ENCODE measurements at places on chromosomes 1 and 21.

GRCh38 chr1:49356594-49356993 lies 579.9 kb upstream of the BEND5 start:
- peak; percentile 52 for DNase-seq

- no peak for DNase-seq
These were observed 125.2 kb upstream of the GALNT2 start for GRCh38 chr1:229941831-229942230.

GRCh38 chr1:8107897-8108296 lies 81.8 kb upstream of the ERRFI1 start:
- DNase-seq = no peak

- peak; percentile 89 for DNase-seq
These were observed 66.7 kb upstream of the ANGPTL3 start for GRCh38 chr1:62530516-62531154.

- DNase-seq = no peak
These were observed 21.2 kb downstream of the HFM1 start for GRCh38 chr1:91383456-91383855.

- DNase-seq = no peak
These were observed 25.0 kb upstream of the SLAMF1 start for GRCh38 chr1:160671603-160672517.

DNA sequence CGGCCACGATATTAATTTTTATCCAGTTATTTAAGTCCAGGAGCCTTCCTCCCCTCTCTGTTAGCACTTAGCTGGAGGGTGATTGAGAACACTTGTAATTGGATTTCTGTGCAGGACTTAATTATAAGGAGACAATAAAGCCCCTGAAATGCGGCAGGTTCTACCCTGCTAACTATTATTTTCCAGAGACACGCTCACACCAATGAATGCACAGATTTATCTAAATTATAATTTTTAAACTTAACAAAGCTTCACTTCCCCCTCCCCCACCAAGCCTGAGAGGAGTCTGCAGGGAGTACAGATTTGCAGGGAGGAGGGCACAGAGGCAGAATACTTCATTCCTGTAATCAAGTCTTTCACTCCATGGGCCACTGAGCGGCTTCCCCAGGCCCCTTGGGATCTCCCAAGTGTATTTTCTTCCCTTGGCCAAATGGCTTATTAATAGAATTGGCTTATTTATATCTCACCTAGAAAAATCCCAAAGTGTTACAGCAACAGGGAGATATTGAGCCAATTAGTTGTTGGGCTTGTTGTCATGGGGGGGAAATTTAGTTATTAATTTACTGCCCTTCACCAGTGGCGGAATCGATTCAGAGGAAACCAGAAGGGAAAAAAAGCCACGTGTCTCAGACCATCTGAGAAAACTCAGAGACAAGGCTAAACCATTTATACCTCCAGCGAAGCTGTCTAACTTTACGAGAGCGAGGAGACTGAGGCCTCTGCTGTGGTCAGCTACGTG lies 99.0 kb upstream of the CD34 start:
- no peak for DNase-seq

- no peak for DNase-seq
These were observed 166.0 kb downstream of the COL11A1 start for GRCh38 chr1:102942324-102942723.

GRCh38 chr1:87478231-87478630 lies 149.6 kb downstream of the LMO4 start:
- DNase-seq = peak; percentile 87

DNA sequence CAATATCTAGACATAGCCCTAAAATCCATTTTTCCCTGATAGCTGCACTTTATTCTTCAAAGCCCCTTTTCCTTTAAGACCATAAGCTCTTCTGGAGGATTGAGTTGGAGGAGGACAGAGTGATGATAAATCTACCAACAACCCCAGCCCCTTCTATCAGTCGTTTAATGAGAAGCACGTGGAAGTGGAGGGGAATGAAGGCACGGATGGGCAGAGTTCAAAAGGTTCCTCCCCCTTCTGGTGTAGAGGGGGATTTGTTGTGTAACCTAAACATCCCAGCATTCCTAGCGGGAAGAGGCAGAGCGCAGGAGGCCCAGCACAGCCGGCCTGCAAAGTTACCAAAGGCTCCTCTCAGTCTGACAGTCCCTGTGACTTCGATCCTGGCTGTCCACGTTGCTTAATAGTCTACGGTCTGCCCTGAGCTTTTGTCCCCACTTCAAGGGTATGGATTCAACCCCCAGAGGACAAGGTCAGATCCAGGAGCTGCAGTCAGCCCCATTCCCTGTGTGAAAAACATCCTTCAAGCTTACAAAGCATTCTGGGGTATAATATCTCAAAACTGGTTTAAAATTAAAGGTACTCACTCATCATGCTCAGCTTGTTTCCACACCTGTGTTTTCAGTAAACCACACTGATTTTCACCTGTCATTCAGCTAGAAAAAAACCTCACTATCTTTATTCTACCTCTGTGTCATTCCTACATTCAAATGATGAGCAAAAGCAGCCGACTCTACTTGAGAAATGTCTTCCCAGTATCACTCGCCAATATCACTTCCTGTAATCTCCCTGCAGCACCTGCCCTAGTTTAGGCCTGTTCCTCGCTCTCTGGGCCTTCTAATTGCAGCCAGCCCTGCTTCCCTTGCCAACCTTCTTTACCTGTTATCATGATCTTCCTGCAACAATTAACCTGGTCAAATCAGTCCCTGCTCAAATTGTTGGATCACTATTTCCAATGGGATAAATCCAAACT lies 117.9 kb downstream of the PLPP3 start:
- DNase-seq = peak; percentile 64

- DNase-seq = no peak
These were observed 54.6 kb upstream of the MORC3 start for GRCh38 chr21:36265431-36265830.

DNA sequence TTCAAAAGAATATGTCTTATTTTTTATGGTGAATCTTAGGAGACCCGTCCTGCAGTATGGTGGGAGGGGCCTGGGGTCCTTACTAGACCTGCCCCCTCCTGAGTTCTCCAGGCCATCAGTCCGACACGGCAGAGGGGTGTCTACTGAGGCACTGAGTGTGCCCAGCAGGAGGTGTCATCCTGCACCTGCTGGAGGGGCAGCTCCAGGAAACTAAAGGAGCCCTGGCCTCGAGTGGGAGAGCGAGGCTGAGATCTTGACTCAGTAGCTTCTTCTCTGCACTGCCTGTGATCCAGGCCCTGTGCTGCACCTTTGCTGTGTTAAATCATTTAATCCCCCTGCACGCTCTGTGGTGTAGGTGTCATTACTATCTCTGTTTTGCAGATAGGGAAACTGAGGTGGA lies 587.7 kb downstream of the PTPRU start:
- DNase-seq = no peak

- DNase-seq = no peak
These were observed 95.3 kb upstream of the SLC25A33 start for GRCh38 chr1:9443913-9444445.

DNA sequence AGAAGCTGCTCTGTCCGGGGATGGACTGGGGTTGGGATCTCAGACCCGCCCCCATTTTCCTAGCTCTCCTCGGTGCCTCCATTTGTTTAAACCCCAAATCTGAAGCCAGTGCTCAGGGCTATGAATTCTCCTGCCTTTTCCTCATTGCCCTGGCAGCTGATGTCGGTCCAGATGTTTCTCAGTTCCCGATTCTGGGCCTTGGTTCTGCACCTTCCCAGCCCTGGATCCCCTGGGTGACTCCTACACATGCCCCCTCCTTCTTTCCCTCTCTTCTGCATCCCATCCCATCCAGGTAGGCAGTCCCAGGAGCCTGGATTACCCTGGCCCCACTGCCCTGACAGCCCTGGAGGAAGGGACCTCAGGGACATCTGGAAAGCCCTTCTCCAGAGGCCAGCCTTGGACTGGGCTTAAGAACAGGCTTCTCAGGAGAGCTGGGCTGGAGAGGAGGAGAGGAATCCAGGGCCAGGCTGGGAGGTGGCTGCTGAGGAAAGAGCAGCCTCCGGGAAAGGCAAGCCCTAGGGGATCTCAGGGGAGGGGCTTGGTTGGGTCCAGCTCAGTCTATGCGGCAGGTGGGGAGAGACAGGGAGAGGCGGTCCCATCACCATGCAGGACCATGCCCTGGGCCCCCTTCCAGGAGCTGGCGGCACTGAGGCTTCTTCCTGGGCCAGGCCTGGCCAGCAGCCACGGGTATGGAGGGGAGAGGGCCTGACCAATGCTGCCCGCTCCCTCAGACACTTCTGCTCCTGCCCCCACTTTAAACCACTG lies 6.8 kb upstream of the EPS8L3 start:
- no peak for DNase-seq

DNA sequence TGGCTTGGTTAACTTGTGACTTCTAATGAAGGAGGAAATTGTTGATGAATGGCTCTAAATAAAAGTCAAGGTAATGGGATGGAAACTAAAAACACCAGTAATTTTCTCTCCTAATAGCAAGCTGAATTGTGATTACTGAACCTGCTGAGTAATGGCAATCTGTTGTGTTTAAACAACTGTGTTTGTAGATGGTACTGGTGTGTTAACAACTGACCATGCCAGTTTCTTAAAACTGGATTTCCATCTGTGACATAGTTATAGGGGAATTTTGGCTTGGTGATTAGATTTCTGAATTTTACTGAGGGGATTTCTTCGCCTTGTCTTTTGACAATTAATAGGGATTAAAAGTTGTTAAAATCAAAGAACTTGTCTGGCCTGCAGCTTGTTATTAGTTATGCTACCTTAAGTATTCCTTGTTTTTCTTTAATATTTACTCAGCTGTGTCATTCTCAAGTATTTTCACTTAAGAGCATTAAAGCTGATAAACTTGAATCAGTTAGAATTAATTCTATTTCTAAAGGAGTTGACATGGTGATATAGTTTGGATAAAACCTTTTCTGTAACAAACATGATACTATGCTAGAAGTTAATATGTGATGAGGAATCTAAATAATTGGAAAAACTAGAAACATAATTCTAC lies 7.9 kb upstream of the ERO1B start:
- DNase-seq = no peak

DNA sequence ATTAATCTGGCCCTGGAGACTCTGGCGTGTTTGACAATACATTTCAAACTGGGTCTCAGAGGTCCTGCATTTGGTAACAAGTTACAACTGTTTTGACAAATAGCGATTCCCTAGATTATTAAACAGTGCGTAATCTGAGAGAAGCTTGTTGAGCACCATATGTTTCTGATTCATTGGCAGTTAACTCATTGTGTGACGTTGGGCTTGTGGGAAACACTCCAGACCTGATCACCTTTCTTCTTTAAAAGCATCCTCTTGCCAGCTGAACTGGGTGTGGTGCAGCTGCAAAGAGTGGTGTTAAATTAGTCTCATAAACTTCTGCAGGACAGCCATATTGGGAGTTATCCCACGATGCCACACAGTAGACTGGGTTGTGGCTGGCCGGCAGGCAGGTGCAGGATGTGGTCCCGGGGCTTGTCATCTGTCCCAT lies 82.7 kb downstream of the CDC7 start:
- no peak for DNase-seq

DNA sequence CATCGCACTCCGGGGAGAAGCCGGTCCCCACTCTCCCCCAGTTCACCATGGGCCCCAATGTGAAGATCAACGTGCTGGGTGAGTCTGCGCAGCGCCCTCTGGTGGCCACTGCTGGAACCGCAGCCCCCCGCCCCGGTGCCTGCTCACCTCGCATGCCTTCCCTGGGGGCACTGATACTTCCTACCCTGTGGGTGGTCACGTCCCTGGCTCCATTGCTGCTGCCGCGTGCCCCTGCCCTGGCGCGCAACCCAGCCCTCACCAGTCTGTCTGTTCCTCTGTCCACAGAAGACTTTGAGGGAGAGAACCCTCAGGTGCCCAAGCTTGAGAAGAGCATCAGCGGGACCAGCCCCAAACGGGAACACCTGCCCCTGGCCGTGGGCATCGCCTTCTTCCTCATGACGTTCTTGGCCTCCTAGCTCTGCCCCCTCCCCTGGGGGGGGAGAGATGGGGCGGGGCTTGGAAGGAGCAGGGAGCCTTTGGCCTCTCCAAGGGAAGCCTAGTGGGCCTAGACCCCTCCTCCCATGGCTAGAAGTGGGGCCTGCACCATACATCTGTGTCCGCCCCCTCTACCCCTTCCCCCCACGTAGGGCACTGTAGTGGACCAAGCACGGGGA lies 7.6 kb downstream of the EFNA3 start:
- peak; percentile 95 for DNase-seq

DNA sequence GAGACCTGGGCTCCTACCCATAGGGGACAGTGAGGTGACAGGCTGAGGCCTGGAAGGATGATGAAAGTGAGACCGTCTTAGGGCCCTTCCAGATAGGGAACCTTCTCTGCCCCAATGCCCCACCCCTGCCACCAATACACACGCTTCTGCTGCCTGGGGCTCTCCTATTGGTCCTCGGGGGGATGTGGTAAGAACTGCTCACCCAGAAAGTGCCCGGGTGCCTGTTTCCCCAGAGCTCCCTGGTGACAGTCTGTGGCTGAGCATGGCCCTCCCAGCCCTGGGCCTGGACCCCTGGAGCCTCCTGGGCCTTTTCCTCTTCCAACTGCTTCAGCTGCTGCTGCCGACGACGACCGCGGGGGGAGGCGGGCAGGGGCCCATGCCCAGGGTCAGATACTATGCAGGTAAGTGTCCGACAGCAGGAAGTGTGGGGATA lies 948 bp downstream of the SEMA4A start:
- DNase-seq = no peak

DNA sequence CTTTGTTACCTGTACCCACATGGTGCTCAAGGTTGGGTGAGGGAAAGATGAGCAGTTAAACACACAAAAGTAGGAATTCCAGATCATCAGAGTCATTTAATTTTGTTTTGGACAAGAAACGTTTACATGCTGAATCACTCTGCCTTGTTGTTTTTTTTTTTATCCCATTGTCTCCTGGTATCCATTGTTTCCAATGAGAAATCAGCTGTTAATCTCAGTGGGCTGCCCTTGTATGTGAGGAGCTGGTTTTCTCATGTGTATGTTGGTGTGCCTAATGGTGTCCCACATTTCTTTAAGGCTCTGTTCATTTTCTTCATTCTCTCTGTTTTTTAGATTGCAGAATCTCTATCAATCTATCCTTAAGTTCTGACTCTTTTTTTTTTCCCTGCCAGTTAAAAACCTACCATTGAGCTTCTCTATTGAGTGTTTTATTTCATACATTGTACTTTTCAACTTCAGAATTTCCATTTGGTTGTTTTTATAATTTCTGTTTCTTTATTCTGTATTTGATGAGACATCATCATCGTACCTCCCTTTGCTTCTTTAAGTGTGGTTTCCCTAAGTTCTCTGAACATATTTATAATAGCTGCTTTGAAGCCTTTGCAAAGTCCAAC lies 8.8 kb upstream of the OBSCN start:
- no peak for DNase-seq

DNA sequence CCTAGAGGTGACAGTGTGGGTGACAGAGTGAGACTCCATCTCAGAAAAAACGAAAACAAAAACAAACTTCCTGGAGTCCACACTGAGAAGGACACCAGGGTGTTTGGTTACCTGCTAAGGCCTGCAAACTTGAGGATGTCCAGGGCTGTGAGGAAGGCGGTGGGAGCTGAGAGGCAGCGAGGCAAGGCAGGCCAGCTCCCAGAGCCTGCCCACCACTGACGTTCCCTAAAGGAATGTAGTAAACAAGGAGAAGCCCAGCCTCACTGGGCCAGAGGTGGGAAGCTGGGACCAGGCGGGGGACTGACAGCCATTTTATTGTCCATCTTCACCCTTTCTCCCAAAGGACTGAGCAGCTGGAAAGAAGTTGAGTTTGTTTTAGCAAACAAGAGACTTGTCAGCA lies 24.1 kb downstream of the SHISA4 start:
- peak; percentile 60 for DNase-seq

Data from endodermal cell (in vitro differentiated cells).